Cerebellum (tissue), 4 donors: ENCODE measurements at places on chromosomes 7 and 10. TPM values are rescaled to one million over a fixed set of nuclear protein-coding genes. Genes with fewer than 3 reads are reported as not detected.

- DNase-seq: no peak
Observed at GRCh38 chr10:129921801-129922597, 42.1 kb downstream of the EBF3 start.

GRCh38 chr10:117968354-117969182 is 78.2 kb downstream of the RAB11FIP2 start:
- DNase-seq: no peak

DNA sequence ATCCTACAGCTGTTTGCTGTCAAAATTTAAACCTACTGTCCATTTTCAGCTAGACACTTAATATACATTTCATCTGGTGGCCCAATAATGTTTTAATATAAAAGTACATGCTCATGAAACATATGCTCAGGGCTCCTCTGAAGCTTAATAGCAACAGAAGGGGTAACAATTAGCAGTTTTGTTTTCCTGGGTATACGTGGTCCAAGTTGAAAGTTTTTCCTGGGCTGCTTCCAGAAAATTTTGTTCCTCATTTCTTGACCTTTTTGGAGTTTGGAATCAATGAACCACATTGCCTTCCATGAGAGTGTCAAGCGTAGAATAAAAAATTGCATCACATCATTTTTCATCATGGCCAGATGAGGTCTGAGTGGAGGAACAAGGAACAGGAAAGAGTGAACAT is 537.3 kb upstream of the MGMT start:
- DNase-seq: no peak

Gene TRIM74
- total RNA-seq: not detected

Gene RPEL1
- not detected for total RNA-seq
